ENCODE measurements at places on chromosomes 6 and 20. TPM values are rescaled to one million over a fixed set of nuclear protein-coding genes. Genes with fewer than 3 reads are reported as not detected.

Gene CASP8AP2
- 6.6 TPM for total RNA-seq

Gene SLC17A2
- not detected for total RNA-seq

- DNase-seq: peak; percentile 11
These were observed 74.3 kb downstream of the RPS12 start for GRCh38 chr6:132888701-132889100.

GRCh38 chr6:27897580-27898206, 14.5 kb downstream of the OR2B2 start:
- DNase-seq: no peak

- DNase-seq: no peak
These were observed 602.7 kb downstream of the PRKN start for GRCh38 chr6:162124710-162125435.

GRCh38 chr20:51382986-51383821, 159.3 kb downstream of the NFATC2 start:
- peak; percentile 95 for DNase-seq

DNA sequence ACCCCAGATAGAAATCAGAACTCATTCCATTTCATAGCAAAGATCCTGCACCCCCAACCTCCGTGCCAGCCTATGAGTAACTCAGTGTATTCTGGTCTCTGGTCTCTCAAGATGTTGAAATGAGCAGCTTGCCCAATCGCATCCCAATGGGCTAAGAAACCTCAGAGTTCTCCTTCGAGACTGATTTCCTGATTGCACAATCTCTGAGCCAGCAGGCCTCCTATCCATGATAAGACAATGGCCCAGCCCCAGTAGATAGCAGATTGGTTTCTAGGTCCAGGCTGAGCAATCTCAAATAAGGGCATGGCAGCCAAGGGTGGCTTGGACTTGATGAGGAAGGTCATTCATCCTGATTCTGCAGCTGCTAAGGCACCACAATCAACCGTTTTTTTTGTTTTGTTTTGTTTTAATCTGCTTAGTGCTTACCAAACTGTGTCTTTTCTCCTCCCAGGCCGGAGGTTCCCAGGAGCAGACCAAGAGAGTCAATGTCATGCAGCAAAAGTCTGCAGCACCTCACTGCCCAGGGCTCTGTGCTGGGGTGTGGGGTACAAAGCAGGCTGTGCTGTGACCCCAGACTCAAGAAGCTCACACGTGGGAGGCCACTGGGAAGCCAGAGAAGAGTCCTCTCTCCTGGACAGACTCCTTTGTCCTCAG, 125.1 kb upstream of the NXT1 start:
- no peak for DNase-seq

DNA sequence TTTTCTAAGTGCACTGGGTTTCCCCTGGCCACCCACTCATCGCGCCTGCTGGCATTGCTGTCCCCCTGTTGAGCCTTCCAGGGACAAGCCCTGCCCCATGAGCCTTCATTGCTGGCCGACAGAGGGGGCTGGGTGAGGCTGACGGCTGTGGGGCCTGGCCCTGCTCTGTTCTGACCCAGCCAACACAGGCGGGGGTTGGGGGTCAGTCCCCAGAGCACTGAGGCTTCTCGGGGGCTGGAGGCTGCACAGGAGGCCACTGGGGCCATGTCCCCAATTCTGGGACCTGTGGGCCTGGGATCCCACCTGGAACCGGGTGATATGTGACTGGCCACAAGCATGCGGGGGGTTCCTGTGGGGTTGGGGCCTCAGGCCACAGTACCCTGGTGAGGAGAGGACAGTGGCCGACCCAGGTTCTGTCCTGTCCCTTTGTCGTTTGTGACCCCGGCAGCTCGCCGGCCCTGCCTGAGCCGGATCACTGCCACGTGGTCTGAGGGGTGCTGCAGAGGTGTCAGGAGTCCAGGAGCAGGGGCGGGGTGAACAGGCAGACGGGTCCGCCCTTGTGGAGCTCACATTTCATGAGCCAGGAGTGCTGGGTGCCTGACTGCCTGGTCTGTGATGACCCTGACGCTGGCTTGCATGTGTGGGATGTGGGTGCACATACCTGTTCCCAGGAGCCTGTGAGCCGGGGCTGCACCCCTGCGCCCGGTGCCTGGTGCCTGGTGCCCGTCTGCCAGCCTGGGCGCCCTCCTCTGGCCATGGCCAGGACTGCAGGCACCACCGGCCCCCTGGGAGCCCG, 2.1 kb upstream of the COL20A1 start:
- DNase-seq: peak; percentile 62

Gene SNRPB
- 677 TPM for total RNA-seq

DNA sequence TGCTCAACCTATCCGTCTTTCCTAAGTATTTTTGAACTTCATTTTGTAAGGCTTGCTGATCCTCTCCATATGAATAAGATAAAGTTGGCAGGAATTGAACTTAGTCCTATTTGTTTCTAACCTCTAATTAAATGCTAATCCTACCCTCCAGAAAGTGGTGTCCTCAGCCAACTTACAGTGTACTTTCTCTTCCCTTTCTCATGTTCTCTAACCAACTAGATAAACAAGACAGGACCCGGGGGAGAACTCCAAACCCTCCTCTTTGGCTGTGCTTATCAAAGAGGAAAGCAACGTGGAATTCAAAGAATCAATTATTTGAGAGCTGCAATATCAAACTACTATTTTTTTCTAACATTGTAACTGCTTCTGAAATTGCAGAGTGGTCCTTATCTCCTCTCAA, 56.5 kb upstream of the NRSN1 start:
- DNase-seq: no peak

DNA sequence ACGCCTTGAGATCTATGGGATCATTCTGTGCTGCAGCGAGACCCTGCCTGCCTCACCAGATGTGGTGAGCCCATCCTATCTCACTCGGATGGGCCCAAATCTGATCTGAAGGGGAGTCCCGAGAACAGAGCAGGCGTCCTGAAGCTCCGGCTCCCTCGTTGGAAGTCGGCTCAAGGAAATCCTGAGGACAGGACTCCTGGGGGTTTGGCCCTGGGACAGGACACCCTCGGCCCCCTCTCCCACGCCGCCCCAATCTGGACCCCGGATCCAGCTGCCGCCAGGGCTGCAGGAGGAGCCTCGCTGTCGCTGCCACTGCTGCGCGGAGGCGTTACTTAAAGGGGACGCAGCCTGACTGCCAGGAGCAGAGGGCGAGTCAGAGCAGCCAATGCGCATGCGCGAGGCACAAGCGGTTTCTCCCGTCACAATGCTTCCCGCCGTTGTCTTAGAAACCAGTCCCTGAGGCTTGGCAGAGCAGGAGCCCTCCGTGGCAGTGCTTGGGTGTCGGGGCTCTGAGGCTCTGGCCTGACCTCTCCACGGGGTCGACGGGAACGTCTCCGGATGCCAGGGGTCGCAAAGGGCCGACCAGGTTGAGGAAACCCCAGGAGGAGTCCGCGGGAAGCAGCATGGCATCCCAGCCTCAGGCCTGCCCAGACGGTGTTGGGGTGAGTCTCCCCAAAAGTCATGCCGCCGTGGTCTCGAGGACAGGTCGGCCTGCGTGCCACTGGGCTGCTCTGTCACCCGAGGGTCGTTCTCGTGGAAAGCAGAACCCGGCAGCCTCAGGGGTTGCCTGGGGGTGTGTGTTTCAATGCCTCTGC, 1567.8 kb upstream of the DEFB115 start:
- peak; percentile 9 for DNase-seq

Gene RPRD1B
- total RNA-seq: 40.1 TPM

DNA sequence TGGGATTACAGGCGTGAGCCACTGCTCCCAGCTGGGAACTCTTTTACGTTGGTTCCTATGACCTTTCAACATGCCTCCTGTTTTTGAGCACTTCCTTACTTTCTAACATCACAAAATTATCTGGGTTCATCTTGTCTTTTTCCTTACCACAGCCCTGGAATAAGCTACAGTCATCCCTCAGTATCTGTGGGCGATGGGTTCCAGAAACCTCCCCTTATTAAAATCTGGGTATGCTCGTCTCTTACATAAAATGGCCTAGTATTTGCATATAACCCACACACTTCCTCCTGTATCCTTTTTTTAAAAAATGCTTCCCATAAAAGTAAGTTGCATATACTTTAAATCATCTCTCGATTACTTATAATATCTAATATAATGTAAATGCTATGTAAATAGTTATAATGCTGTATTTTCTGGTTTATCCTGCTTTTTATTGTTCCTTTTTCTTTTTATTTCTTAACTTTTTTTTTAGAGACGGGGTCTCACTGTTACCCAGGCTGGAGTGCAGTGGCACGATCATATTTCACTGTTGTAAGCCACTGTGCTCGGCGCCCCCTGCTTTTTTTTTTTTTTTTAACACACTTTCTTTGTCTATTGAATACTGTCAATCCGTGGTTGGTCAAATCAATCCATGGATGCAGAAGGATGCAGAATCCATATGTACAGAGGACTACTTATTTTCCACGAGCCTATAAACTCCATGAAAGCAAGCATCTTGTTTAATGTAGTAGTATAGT, 9.2 kb downstream of the RPF2 start:
- no peak for DNase-seq
